ENCODE measurements at places on chromosomes 12 and 14.

DNA sequence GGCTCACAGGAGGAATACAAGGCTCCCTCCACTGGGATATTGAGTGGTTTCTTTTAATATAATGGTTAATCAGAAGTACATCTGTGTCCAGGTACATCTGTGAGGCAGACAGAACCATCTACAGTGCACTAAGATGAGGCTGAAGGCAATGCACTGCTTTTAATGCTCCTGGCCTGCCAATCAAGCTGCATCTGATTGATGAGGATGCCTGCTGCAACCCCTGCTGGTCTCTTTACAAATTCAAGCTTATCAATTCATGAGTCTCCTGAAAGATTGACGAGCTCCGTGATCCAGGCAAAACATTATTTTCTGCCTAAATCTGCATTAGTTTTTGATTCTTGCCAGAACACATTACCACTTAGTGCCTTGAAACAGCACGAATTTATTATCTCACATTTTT, 1139.1 kb downstream of the AACS start:
- no peak for DNase-seq

DNA sequence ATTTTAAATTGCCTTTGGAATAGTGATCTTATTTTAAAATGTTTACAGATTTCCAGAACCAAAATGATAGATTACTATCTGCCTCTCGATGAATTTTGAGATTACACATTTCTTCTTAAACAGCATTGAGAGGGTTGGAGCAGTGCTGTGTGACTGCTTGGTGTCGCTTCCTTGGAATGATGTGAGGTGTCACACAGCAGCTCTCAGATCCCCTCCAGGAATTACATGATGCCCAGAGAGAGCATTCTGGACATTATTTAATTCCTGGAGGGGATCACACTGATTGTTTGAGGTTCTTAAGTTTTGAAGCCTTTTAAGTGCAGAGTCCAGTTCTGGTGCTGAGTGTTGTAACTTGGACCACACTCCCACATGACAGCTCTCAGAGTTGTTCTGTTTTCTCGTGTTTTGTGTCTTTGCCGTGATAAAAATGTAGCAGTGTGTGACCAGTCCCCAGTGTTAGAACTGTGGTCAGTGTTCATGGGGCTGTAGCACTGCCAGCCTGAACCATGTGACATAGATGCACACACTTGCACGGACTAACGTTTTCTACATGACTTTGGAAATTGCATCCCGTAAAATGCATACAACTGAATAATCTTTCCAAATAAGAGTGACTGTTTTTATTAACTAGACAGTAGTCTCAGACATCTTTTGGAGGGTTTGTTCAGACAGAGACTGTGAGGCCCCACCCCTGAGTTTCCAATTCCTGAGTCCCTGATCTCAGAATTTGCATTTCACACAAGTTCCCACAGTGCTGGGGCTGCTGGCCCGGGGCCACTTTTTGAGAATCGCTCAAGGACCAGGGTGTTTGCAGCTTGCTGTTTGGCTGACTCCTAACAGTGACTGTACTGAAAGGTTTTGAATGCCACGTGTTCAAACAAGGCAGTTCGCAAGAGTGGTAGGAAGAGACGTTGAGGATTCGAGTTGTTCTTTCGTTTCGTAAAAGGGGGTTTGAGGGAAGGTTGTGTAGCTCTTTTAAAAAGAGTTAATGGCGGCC, 26.0 kb downstream of the XRCC3 start:
- DNase-seq: no peak

GRCh38 chr14:39229222-39229543, 4.5 kb upstream of the MIA2 start:
- DNase-seq: peak; percentile 13

DNA sequence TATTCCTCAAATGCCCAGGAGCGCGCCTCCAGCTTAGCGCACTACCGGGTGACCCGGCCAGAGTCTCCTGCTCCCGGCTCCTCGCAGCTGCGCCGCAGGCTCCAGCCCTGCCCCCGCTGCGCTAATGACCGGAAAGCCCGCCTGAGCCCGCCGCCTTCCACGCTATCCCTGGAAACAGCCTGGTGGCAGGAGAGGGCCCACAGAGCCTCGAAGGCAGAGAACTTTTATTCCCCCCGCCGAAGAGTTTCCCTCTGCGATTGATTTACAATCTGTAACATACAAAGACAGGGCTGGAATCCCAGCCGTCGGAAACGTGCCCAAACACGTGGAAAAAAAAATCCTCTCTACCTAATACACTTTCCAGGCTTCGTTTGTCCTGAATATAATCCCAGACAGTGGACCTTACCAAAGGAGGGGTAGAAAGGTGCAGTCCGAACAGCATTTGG, 1.5 kb downstream of the COL2A1 start:
- no peak for DNase-seq

GRCh38 chr14:51310505-51310944, 70.5 kb downstream of the TMX1 start:
- DNase-seq: no peak

DNA sequence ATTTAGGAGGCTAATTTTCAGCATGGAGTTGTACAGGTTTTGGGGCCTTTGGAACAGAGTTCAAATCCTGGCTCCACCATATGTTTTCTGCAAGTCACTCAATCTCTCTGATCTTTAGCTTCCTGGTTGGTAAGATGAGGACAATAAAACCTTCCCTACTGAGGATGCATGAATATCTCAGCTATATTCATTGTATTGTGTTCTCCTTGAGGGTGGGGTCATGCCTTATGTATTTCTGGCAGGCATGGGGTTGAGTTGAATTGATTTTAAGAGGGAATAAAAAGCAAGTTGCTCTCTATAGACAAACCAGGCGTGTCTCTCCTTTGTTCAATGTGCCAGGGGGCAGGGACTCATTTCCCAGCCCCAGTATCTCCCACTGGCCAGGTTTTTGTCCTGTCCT, 173.1 kb downstream of the C12orf75 start:
- no peak for DNase-seq

DNA sequence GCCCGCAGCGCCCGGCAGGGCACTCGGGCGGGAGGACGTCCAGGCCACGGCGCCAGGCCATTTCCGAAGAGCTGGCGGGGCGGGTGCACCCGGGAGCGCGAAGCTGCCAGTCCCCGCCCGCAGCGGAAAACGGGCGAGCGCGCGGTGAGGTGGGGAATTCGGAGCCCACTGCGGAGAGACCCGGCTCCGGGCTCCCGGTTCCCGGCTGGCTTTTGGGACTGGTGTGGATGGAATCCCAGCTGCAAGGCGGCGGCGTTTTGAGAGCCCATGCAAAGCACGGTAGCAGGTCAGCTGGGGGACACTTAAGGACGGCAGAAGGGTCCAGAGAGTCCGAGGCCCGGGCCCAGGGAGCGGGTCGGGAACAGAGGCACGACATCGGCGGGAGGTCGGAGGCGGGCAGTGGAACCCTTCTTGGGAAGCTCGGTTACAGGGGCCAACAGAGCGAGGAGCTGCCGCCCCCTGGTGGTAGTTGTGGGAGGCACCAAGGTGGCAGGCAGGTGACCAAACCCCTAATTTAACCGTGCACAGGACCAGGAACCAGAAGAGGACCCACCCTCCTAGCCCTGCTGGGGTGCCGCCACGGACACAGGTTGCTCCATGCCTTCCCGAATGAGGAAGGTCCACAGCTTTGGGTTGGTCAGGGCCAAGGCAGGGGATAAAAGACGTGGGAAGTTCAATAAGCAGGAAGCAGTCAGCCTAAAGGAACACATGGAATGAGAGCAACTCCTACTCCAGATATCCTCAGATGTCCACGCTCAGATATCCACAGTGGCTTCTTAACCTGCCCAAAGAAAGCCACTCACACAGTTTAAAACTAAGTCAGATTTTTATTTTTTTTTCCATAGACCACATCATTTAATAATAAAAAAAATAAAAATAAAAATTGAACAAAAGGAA, 685 bp upstream of the CDH24 start:
- peak; percentile 78 for DNase-seq

DNA sequence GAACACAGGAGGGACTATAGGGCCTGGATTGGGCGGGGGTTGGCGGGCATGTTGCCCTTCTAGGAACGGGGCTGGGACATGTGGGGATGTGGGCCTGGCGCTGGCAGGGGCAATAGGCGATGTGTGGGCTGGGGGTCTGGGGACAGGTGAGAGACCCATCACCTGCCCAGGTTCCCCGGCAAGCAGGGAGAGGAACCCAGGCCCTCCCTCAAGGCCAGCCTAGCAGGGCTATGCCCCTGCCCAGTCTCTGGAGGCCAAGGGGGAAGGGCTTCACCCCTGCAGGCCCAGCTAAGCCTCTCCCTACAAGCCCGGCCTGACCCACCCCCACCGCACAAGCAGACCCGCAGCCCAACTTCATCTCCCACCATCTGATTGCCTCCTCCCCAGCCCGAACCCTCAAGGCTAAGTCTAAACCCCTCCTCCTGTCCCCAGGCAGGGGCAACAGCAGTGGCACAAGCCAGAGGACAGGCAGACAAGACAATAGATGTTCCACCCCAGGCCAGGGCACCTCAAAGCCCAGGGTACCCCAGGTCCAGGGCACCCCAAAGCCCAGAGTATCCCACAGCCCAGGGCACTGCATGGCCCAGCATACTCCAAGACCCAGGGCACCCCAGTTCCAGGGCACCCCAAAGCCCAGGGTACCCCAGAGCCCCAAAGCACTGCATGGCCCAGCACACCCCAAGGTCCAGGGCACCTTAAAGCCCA, 6.5 kb downstream of the JAG2 start:
- no peak for DNase-seq

DNA sequence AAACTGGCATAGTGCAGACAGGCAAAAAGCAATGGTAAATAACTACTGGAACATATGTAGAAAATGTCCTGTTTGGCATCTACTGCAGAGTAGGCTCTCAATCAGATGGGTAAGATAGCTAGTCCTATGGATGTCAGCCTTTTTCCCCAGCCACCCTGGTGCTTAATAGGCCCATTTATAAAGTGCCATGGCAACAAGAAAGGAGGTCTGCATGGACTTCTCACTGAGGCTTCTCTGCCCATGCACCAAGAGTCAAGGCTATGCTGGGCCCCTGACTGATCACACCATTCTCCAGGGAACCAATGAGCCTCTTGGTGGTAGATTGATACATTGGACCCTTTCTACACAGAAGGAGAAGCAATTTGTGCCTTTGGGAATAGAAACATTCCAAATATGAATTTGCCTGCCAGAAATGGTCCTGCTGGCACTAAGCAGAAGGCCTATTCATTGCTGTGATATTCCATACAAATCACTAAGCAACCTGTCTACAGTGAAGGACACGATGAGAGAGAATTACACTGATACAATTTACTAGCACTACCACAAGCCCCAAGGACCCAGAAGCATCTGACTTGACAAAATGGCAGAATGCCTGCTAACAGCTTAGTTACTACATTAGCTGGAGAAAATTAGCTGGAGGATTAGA, 43.8 kb downstream of the RESF1 start:
- no peak for DNase-seq

- no peak for DNase-seq
Observed at GRCh38 chr14:49962621-49963020, 69.7 kb downstream of the ARF6 start.

GRCh38 chr14:102696856-102697495, 80.3 kb upstream of the TRAF3 start:
- DNase-seq: no peak

GRCh38 chr14:20614038-20614840, 23.1 kb upstream of the RNASE12 start:
- DNase-seq: no peak

Measured in stimulated activated CD4-positive, alpha-beta T cell treated with anti-CD3 and anti-CD28 coated beads, TNF-alpha, amount 100 ng/mL, for 4 hours (primary cell).